ENCODE measurements at places on chromosomes 2 and 18.

DNA sequence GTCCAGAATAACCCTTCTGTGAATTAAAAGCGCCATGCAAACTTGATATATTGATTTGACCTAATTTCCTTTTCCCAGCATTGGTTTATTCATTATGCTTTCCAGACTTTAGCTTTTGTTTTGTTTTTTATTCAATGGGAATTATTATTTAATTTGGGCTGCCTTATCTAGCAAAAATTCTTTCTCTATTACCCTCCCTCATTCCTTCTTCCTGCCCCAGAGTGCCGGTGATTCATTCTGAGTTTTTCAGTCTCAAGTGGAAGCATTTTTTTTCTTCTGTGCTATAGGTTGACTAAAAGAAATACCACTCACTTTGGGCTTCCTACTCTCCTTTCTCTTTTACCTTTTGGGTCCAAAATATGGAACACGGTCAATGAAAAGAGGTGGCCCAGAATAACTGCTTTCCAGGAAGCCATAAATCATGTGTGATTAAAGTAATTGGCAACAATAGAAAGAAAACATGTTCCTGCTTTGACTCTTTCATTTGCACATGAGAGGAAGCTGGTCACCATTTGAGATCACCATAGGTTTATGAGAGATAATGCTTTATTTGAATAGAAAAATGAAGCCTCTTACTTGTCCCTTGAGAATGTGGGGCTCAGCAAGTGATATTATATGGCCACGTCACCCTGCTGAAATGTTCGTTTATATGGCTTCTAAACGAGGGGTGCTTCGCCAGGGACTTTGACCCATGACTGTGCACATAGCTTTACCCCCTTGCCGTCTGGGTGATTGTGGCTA lies 422.8 kb upstream of the ZEB2 start:
- no peak for DNase-seq

GRCh38 chr2:45011121-45011520 lies 1.9 kb upstream of the SIX2 start:
- DNase-seq = no peak

DNA sequence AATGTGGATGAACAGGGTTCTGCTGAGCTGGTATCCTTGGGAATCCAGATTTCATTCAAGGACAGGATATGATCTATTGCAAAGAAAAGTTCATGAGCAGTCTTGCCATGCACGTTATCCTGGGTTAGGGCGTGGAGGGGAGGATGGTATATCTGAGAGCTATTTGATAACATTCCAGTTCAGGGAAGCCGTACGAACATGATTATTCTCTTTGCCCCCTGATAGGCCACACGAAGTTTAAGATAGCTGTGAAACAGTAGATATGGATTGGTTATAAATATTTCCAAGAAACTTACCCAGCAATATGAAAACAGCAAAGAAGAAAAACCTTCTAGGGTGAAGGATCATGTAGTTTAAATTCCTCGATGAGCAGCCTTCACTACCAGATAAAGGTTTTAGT lies 171.9 kb downstream of the LTBP1 start:
- DNase-seq = no peak

GRCh38 chr2:121690095-121690494 lies 40.8 kb upstream of the CLASP1 start:
- DNase-seq = no peak

DNA sequence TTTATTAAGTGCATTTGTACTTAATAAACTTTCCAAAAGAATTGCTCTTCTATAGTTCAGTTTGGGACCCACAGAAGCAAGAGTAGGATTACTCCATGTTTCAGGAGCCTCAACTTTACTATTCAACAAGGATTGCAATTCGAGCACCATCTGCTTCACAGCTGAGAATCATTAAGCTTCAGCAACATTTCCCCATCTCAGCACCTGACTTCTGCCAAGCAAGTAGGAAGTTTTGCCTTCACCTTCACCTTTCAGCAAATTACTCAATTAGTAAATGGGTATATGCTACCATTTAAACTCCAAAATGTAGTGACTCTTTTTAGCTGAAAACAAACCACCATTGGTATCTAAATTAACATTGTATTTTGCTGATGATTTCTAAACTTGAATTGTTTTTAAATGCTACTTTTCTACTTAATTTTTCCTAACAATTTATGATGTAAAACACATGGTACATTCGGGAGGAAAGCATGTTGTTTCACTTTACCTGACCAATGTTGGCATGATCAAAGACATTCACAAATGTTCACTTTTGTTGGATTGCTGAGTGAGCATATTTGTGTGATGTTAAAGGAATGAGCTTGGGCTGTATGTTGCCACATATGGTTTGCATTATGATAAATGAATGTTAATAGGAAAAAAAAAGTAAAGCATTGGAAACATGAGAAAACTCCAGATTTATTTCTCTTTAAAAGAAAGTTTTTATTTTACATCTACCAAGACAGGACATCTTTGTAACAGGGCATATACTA lies 159.2 kb downstream of the GULP1 start:
- peak; percentile 64 for DNase-seq

GRCh38 chr2:100104718-100105677 lies 37.4 kb downstream of the AFF3 start:
- DNase-seq = no peak

- DNase-seq = no peak
Measured at GRCh38 chr2:217167531-217167930, 307.7 kb upstream of the TNP1 start.

GRCh38 chr2:236972491-236973342 lies 113.0 kb upstream of the COPS8 start:
- DNase-seq = peak; percentile 88

- no peak for DNase-seq
Measured at GRCh38 chr2:36594849-36595248, 3.1 kb downstream of the FEZ2 start.

GRCh38 chr2:121960251-121960650 lies 204.8 kb downstream of the TSN start:
- no peak for DNase-seq

GRCh38 chr2:146730882-146731281 lies 1113.9 kb upstream of the ACVR2A start:
- no peak for DNase-seq

GRCh38 chr18:57195341-57195740 lies 48.5 kb downstream of the BOD1L2 start:
- no peak for DNase-seq

DNA sequence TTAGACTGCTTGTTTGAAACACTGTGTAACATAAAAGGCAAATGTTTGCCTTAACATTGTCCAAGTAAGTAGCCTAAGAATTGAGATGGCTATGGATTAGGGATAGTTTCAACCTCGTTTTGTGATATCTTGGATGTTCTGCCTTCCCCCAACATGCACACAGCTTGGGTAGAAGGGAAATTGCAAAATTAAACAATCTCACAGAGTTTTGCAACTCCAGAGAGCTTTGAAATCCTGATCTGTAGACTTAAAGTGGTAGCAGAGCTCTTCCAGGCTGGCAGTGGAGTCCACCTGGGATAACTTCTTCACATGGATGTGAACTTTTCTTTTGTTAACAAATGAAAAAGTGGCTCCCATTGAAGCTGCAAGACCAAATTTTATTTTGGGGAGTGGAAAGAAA lies 59.6 kb downstream of the CHRNA1 start:
- no peak for DNase-seq

GRCh38 chr2:233117811-233118647 lies 57.9 kb downstream of the INPP5D start:
- DNase-seq = no peak

DNA sequence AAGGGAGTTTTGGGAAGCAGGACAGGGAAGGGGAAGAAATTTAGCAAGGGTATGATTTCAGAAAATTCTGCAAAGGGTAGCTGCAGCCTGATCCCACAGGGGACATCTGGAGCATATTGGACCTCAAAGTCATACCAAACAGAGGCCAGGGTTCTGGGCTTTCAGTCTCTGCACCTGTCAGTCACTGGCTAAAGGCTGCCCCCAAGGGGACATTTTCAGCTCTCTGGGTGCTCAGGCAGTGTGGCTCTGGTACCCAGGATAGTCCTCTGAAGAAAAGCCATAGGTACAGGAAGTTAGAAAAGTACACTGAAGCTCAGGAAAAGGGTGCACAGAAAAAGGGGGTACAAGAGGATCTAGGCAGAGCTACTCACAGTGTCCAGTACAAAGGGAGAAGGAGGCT lies 149.2 kb downstream of the INSIG2 start:
- DNase-seq = no peak

GRCh38 chr2:46669016-46669415 lies 189.7 kb downstream of the TMEM247 start:
- no peak for DNase-seq

- DNase-seq = no peak
Measured at GRCh38 chr2:102619414-102620319, at the start of gene SLC9A2. TSS of gene SLC9A2 (plus strand) at chr2:102619553. CDS start at chr2:102619849, 296 bp downstream.

DNA sequence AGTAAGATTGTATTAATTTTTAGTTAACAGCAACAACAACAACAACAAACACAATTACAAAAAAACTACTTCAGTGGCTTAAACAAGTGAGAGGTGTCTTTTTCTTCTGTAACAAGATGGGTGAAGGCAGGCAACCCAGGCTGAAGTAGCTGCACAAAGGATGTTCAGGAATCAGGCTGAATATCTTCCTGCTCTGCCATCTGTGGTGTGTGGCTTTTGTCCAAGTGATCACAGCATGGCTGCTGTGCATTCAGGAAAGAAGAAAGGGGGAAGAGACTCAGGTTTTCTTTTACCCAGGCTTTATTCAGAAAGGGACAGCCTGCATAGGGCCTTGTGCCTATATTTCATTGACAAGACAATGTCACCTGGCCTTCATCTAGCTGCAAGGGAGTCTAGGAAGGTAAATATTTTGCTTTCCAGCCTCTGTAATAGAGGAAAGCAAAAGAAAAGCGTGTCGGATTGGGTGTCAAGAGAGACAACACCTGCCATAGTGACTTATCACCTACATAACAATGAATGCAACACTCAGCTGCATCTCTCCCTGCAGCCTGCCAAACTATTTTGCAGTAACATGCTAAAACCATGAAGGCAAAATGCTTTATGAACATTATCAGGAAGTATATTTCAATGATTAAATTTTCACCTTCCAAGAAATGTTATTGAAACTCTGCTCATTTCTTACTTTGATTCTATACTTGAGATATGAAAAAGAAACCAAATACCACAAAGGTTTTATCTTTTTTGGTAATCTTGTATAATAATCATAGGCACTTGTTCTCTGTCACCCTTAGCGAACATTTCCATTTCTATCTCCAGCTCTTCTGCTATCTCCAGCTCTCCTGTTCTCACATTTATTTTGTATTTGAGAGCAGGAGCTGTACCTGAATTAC lies 14.6 kb downstream of the G6PC2 start:
- DNase-seq = no peak

DNA sequence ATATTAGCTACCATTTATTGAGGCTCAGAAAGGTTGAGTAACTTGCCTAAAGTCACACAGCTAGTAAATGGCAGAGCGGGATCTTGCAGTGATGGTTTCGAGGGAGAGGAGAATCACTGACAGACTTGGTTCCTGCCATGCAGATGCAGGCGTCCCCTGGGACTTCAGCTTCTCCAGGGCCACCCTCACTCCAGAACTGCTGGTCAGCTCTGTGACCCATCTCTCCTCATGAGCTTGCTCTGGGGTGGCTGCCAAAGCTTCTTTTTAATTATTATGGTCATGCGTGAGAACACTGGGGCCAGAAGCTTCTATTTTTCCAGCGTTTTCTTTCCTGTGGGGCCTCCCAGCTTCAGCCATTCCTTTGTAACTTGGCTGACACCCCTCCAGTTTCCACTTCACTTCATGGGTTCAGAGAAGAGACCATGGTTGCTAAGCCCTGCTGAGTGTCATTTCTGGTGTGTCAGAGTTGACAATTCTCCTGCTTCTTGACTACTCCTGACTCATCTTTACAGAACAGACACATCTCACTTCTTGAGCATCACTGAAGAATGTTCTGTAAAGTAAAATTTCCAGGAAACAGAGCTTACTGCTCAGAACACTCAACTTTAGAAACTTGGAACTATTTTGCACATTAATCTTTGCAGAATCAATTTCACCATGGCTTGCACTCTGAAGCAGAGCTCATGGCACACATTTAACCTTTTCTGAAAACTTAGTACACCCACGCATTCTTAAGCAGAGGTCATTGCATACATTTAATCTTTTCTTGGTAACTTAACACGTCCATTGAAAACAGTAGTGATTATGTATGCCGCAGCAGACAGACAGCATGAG lies 70.4 kb downstream of the IL1R2 start:
- peak; percentile 69 for DNase-seq

DNA sequence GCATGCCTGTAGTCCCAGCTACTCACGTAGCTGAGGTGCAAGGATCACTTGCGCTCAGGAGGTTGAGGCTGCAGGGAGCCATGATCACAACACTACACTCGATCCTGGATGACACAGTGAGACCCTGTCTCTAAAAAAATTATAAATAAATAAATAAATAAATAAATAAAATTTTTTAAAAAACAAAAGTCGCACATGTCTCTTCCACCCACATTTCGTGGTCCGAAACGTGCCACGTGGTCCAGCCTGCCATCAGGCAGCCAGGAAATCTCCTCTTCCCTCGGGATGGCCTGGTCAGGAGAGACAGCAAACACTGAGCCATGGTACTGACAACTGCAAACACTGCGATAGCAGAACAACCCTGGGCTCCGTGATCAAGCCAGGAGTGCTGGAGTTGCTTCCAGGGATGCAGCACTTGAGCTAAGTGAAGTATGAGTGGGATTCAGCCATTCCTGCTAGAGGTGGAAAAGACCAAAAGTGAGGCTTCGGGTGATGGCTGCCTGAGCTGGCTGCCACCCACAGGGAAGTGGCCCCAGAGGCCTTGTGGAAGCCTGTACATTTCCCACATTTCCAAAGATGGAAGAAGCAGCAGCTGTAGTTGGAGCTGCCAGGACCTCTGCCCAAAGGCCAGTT lies 193.1 kb downstream of the SMAD2 start:
- DNase-seq = no peak

DNA sequence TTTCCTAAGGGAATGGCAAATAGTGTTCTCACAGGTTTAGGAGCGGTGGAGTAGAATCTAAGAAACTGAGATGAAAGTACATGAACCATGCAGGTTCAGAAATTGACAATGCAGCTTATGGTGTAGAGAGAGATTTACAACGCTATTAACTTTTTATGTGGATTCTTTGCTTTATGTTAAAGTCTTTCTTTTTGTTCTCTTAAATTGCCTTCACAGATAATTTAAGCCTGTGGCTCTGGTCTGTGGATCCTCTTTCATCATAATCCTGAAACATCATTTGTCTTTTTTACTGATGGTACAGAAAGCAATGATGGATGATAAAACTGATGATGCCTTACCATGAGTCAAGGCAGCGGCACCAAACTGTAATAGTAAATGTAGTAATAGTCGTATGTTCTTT lies 30.3 kb downstream of the SOCS6 start:
- DNase-seq = no peak

- DNase-seq = no peak
Measured at GRCh38 chr2:42877936-42878335, 85.6 kb upstream of the HAAO start.

Measured in fibroblast of skin of left biceps (primary cell).